ENCODE measurements at places on chromosomes 7 and 10.

DNA sequence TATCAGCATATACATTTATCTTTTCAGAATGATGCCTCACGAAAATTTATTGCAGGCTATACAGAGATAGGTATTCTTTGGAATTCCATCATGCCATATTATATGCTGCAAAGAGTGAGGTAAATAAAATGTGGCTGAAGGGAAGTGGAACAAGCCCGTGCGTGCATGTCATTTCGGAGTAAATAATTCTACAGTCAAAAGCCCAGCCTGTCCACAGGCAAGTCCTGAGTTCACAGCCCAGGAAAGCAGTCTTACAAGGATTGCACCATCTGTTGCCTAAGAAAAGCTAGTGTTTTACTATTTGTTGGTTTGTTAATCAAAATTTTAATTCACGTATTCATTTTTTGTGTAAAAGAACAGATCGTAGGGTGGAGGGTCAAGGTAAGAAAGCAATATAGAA, 292.4 kb upstream of the AKR1E2 start:
- no peaks in the 10 kb centered on the region for H3K27me3 ChIP-seq
- H3K36me3 ChIP-seq: no peaks in the 10 kb centered on the region
- DNase-seq: no peak
- H3K27ac ChIP-seq: no peak overlapping the region

- no peak overlapping the region for H3K27ac ChIP-seq
- no peaks in the 10 kb centered on the region for H3K4me1 ChIP-seq
- no peaks in the 10 kb centered on the region for H3K27me3 ChIP-seq
- no peak for DNase-seq
Observed at GRCh38 chr10:80646366-80646765, 108.7 kb downstream of the SH2D4B start.

DNA sequence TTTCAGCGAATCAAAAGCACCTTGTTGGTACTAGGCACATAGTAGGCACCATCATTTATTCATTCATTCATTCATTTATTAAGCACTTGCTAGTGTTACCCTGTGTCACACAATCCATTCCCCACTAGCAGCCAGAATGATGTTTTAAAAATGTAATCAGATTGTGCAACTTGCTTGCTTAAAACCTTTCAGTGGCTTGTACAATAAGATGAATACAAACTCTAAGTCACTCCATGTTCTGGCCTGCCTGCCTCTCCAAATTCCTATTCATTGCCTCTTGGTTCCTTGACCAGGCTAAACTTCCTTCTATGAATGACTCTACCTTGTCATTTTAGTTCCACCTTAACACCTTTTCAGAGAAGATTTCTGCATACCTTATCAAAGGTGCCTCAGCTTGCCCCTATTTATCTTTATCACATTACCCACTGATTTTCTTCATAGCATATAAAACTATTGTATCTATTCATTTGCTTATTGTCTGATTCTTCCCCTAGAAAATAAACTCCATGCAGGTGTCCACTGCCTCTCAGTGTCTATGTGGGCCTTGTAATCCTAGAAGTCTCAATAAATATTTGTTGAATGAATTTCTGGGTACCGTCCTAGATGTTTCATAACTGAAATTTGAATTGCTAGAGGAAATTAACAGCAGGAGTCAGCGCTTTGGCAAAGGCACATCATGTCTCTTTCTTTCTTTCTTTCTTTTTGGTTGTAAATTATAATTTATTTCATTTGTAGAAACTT, 169.5 kb downstream of the TMEM26 start:
- no peaks in the 10 kb centered on the region for H3K27me3 ChIP-seq
- H3K4me3 ChIP-seq: peak overlapping the region; percentile 37
- no peak overlapping the region for H3K27ac ChIP-seq
- no peaks in the 10 kb centered on the region for H3K4me1 ChIP-seq

DNA sequence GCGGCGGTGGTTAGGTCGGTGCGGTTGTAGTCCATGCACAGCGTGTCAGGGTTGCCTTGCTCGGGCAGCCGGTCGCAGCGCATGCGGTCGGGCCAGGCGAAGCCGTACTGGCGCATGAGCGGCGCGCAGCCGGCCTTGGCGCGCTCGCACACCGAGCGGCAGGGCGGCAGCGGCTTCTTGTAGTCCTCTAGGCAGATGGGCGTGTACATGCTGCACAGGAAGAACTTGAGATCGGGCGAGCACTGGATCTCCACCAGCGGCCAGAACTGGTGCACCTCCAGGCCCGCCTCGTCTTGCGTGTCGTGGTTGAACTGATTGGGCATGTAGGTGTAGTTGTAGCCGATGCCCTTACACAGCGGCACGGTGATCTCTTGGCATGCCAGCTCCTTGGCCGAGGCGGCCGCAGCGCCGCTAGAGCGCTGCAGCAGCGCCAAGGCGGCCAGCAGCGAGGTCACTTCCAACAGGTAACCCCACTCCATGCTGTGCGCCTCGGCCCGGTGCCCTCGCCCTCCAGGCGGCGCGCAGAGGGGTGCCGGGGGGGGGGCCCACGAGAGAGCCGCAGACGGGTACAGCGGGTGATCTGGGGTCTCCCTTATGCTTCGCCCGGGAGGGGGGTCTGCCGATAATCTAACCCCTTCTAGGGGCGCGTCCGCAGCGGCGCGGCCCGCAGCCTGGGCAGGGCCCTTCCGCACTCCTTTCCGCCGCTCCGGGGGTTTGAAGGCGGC, 983 bp downstream of the FZD8 start:
- no peaks in the 10 kb centered on the region for H3K36me3 ChIP-seq
- H3K4me3 ChIP-seq: peak overlapping the region; percentile 76
- DNase-seq: peak; percentile 78

- no peaks in the 10 kb centered on the region for H3K27me3 ChIP-seq
- DNase-seq: no peak
- no peak overlapping the region for H3K4me3 ChIP-seq
- H3K36me3 ChIP-seq: no peaks in the 10 kb centered on the region
Observed at GRCh38 chr10:112775381-112775780, 174.7 kb upstream of the TCF7L2 start.

DNA sequence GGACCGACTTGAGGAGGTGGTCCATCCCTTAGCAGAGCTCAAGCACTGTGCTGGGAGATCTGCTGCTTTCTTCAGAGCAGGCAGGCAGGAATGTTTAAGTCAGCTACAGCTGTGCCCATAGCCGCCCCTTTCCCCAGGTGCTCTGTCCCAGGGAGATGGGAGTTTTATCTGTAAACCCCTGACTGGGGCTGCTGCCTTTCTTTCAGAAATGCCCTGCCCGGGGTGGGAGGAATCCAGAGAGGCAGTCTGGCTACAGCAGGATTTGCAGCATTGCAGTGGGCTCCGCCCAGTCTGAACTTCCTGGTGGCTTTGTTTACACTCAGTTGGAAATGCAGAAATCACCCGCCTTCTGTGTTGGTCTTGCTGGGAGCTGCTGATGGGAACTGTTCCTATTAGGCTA, 51.2 kb upstream of the SEMA3A start:
- no peak for DNase-seq
- H3K27ac ChIP-seq: no peak overlapping the region
- H3K4me1 ChIP-seq: no peaks in the 10 kb centered on the region
- no peak overlapping the region for H3K4me3 ChIP-seq
- no peaks in the 10 kb centered on the region for H3K36me3 ChIP-seq
- H3K27me3 ChIP-seq: no peaks in the 10 kb centered on the region
